ENCODE measurements at places on chromosomes 5 and 9. TPM values are rescaled to one million over a fixed set of nuclear protein-coding genes. Genes with fewer than 3 reads are reported as not detected.

DNA sequence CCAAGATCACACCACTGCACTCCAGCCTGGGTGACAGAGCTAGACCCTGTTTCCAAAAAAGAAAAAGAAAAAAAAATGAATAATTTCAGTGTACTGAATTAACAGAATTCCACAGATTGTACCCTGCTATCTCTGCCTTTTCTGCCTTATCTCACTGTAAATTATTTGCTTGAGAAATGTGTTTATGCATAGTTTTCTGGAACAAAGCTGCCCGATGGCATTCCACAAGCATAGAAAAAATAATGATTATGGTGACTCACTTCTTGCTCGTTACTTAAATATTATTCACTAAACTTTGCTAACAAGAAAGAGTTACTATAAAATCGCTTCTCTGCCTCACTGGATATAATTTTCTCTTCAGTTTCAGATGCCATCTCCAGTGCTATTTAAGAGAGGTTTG lies 88.7 kb upstream of the FAM169A start:
- DNase-seq, result no peak

DNA sequence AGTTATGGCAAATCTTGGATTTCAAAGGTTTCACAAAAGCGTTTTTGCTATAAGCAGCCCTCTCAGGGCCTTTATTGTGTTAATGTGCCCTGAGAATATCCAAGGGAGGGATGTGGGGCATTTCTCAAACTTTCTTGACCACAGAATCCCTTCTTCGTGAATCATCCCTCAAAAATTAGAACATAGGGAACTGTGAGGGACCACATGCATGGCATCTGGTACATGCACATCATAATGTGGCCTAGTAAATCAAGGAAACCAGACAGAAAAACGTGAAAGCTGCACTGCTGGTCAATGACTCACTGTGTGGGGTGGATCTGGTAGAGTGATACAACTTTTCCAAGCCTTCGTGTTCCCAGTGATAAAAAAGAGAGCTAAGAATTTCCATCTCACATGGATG lies 22.4 kb downstream of the DDX31 start:
- DNase-seq, result no peak

DNA sequence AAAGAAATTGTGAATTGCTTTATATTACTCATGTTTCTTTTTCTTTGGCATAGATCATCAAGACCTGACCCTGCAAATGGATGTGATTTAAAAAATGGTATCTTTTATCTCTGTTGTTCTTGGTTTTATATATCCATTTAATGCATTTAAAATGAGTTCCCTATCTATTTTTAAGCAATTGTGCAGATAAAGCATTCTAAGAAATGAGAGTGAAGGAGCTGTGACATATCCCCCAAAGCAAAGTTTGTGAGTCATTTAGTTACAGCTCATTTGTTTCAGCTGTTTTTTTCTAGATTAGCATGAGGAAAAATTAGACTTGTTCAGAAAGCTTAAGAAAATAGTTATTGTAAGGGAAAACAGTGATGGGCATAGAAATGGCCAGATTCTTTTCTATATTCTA lies 7.6 kb upstream of the ELOVL7 start:
- DNase-seq, result no peak

The PRRX2 gene
- total RNA-seq, result 1.5 TPM

The PHF24 gene
- total RNA-seq, result 1.8 TPM

The SLC25A2 gene
- total RNA-seq, result 0.22 TPM

DNA sequence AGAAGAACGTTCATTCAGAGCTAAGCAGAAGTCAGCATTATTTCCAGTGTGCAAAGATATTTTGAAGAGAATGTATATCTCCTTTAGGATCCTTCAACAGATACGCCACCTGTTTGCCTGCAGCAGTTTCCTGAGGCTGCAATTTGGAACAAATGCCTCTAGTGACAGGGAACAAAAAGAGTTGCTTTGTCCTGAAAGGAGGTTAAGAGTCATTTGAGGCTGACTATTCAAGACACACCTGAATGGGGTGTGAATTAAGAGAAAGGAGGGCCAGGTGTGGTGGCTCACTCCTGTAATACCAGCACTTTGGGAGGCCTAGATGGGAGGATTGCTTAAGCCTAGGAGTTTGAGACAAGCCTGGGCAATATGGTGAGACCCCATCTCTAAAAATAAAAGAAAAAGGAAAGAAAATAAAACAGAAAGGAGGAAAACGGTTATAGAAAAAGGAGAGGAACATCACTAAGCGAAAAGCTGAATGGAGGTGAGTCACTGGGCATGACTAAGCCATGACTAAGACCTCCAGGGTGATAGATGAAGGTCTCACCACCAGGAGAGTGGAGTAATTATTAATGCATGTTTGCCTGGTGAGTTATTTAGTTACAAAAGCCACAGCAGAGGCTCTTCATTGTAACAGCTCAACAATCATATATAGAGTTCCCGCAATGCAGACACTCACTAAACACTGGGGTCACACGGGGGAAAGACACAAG lies 255.2 kb upstream of the TNC start:
- no peak for DNase-seq

The TMEM252 gene
- not detected for total RNA-seq

DNA sequence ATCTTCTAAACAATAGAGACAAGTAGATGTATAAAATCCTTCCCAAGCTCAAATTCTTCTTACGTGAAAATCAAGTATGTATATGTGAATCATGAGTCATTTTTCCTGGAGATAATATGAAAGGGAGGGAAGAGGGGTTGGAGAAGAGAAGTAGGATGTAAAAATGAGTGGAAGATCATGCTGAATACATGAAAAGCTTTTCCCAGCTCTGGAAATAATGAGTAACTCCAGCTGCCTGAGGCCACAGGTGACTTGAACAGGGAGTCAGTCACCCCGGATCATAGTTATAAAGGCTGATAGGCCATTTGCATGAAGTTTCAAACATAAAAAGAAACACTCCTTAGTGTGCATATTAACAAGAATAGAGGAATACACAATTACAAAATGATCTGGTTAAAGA lies 486.7 kb downstream of the EFNA5 start:
- no peak for DNase-seq

GRCh38 chr9:136949239-136949816 lies 2.7 kb upstream of the LCN12 start:
- peak; percentile 38 for DNase-seq

- no peak for DNase-seq
Observed at GRCh38 chr9:76618762-76619161, 145.5 kb upstream of the PCA3 start.

The RORB gene
- total RNA-seq, result 2.5 TPM

GRCh38 chr5:171830686-171831085 lies 45.1 kb downstream of the SMIM23 start:
- DNase-seq, result no peak

- no peak for DNase-seq
Observed at GRCh38 chr5:153459051-153459743, 31.3 kb upstream of the GRIA1 start.

DNA sequence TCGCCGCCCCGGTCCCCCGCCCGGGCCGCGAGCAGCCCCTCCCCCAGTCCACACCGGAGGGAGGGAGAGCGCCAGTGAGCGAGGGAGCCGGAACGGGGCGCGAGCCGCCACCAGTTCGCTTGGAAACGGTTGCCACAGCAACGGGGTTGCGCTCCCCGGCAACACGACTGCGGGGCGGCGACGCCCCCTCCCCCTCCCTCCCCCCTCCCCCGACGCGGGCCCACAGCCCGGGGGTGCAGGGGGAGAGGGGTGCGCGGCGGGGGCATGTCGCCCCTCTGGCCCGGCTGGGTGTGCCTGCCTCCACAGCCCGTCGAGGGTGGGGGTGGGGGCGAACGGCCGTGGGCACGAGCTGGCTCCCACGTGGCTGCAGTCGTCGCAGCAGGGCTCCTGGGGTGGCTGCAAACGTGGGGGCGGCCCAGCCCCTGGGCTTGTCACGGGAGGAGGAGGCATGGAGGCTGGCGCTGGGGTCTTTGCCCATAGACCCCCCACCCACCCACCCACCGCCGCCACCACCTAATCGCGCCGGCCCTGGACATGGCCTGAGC lies 524 bp downstream of the PRR7 start:
- DNase-seq, result peak; percentile 94

DNA sequence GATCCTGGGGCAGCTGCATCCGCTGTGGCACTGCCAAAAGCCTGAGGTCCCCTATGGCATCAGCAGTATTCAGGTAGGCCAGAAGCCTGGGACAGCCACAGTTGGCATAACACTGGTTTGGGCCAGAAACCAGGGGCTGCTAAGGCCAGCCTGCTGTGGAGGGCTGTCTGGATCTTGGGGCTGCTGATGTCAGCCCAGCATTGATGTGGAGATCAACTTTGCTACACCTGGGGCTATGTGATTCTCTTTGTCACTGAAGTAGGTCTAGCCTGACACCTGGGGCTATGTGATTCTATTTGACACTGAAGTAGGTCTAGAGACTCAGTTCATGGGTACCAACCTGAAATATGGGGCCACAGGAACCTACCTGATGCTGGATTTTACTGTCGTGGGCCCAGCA lies 411.5 kb downstream of the RASEF start:
- DNase-seq, result no peak

- no peak for DNase-seq
Observed at GRCh38 chr5:150549735-150550134, 41.8 kb downstream of the NDST1 start.

- DNase-seq, result peak; percentile 20
Observed at GRCh38 chr5:128380337-128380736, 157.7 kb downstream of the FBN2 start.

The DEPDC1B gene
- total RNA-seq, result 142 TPM

The MTAP gene
- 21.6 TPM for total RNA-seq

The SEC24A gene
- 12.7 TPM for total RNA-seq

The QSOX2 gene
- total RNA-seq, result 19.6 TPM

- DNase-seq, result no peak
Observed at GRCh38 chr9:115103746-115104477, 14.0 kb downstream of the TNC start.

- DNase-seq, result no peak
Observed at GRCh38 chr5:7845557-7845956, 5.4 kb downstream of the CFAP90 start.

- no peak for DNase-seq
Observed at GRCh38 chr5:169910393-169910792, 69.9 kb downstream of the INSYN2B start.

The CDH18 gene
- total RNA-seq, result 0.58 TPM

DNA sequence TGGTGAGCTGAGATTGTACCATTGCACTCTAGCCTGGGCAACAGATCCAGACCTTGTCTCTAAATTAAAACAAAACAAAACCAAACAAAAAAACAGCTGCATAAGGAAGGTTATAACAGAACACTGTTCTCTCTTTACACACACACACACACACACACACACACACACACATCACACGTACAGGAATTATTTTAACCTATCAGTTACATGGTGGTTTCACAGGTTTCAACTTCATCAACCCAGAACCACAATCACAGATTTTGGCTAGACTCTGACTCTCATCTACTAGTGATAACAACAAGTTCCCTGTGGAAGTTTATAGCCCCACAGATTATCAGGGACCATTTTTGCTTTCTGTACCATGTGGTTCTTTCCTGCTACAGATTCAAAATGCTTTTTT lies 60.2 kb downstream of the RPS23 start:
- no peak for DNase-seq

The CSF1R gene
- not detected for total RNA-seq

DNA sequence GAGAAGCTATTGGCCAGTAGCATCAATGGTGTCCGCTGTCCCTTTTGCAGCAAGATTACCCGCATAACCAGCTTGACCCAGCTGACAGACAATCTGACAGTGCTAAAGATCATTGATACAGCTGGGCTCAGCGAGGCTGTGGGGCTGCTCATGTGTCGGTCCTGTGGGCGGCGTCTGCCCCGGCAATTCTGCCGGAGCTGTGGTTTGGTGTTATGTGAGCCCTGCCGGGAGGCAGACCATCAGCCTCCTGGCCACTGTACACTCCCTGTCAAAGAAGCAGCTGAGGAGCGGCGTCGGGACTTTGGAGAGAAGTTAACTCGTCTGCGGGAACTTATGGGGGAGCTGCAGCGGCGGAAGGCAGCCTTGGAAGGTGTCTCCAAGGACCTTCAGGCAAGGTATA lies 10.8 kb downstream of the TRIM32 start:
- no peak for DNase-seq

GRCh38 chr5:86689103-86689729 lies 71.5 kb downstream of the COX7C start:
- DNase-seq, result peak; percentile 44

The SPTAN1 gene
- 112 TPM for total RNA-seq

- DNase-seq, result peak; percentile 18
Observed at GRCh38 chr5:80755626-80756025, 100.8 kb upstream of the DHFR start.

The PCDHB9 gene
- 3.1 TPM for total RNA-seq

DNA sequence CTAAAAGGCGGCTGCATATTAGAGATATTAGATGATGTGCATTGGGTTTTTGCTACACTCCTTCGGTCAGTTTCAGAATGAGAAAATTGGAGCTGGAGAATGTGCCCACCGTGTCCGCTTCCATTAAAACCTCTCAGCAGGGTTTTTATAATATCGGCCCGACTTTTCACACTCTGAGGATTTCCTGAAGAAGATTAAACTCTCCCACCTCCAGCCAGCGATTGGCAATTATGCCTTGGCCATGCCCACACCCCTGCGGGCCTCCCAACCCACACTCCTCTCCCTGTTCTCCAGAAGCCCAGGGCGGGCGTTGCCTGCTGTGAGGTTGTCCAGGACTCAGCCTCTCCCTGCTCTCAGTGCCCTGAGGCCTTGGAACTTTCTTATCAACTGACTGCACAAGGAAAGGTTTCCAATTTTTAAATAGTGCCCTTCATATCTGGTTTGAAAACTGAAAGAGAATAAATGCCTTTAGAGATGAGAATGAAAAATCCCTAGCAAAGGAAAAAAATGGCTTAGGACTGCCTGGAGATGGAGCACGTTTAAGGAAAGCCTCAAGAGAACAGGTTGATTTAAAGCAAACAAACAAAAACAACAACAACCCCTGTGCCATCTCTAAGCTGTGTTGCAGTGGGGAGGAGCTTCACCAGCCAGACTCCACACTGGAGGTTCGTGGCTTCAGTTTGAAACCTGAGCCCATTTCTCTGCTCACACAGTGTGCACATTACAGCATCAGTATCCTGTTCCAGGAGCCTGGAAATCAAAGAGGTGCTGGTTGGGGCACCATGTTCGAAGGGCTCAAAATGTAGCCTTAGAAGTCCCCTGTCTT lies 292.9 kb downstream of the NSG2 start:
- peak; percentile 23 for DNase-seq

The TXNDC8 gene
- not detected for total RNA-seq

The LRRC70 gene
- 1.2 TPM for total RNA-seq

The AMBP gene
- total RNA-seq, result not detected

The CTSV gene
- 52.2 TPM for total RNA-seq

The SLC6A3 gene
- 0.32 TPM for total RNA-seq

The C9orf153 gene
- total RNA-seq, result not detected

All from neural progenitor cell (in vitro differentiated cells).